Stimulated activated CD4-positive, alpha-beta T cell treated with anti-CD3 and anti-CD28 coated beads, Interleukin-15, amount 100 ng/mL, for 1 hour (primary cell): ENCODE measurements at places on chromosomes 11 and 22.

- DNase-seq, result no peak
Measured at GRCh38 chr11:130206141-130206540, 46.6 kb downstream of the ST14 start.

- no peak for DNase-seq
Measured at GRCh38 chr11:10566257-10566957, 2.1 kb downstream of the LYVE1 start.

- no peak for DNase-seq
Measured at GRCh38 chr11:68563454-68563853, 102.9 kb downstream of the PPP6R3 start.

DNA sequence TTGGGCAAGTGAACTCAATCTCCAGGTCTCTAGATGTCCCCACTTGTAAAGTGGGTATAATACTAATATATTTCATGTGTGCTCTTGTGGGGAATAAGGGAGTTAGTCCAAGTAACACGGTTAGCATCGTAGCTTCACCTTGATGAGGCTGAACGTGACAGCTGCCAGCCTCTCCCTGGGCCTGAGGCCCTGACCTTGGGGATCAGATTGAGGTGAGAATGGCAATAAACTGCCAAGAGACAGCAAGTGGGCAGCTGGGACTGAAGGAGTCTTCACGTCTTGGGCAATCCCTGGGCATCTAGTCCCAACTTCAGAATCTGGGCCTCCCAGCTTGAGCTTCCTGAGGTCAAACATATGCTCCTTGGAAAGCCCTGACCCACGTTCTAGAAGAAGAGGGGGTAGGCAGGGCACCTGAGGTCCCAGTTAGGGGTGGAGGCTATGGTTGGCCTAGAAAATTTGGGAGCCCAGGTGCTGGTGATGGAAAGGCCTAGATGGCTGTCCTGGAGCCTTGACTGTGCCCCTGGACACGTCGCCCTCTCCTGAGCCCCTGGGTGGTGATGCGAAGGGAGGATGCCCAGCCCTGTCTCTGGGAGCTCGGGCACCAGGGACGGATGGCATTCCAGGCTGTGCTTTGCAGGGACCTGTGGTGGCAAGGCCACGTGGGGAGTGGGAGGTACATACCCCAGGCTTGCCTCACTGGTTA lies 23.4 kb downstream of the ADAMTS15 start:
- DNase-seq, result no peak

GRCh38 chr11:1870721-1871466 lies 18.0 kb downstream of the LSP1 start:
- no peak for DNase-seq

DNA sequence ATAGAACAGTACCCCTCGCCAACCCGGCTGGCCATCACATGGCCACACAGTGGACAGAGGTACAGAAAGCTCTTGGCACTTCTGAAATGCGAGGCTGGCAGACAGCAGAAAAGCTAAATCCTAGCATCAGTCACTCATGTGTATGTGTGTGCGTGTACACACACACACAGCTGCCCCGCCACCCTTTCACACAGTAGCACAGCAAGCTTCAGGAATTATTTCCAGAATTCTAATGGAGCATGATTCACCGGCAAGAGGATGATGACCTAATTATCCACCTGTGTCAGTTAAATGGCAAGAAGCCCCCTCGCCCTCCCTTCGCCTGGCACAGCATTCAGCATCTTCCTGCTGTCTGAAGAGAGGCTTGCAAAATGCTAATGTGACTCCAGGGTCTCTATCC lies 336.0 kb downstream of the SHANK2 start:
- DNase-seq, result no peak

DNA sequence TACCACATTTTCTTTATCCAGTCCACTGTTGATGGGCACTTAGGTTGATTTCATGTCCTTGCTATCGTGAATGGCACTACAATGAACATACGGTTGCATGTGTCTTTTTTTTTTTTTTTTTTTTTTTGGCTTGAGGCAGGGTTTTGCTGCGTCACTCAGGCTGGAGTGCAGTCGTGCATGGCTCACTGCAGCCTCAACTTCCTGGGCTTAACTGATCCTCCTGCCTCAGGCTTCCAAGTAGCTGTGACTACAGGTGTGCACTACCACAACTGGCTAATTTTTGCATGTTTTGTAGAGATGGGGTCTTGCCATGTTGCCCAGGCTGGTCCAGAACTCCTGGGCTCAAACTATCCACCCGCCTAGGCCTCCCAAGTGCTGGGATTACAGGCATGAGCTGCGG lies 1.5 kb upstream of the CCDC90B start:
- no peak for DNase-seq

DNA sequence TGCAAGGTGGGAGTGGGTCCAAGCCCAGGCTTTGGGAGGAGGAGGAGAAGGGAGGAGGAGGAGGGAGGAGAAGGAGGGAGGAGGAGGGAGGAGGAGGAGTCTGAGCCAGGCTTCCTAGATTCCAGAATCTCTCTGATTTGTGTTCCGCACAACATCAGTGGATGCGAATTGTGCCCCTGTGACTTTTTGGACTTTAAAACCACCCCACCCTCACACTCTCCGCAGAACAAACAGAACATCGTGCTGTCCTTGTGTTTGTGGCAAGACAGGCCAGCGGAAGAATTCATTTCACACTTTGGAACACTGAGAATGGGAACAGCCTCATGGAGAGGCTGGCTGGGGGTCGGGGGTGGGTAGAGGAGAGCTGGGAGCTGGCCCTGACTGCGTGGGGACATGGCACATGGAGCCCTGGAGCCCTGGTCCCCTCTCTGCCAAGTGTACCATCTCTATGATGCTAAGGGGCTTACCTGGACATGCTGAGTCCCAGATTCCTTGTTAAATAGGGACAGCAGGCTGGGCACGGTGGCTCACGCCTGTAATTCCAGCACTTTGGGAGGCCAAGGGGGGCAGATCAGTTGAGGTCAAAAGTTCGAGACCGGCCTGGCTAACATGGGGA lies 16.4 kb upstream of the SHANK2 start:
- no peak for DNase-seq

GRCh38 chr22:29144786-29145160 lies 60.9 kb upstream of the EMID1 start:
- no peak for DNase-seq

DNA sequence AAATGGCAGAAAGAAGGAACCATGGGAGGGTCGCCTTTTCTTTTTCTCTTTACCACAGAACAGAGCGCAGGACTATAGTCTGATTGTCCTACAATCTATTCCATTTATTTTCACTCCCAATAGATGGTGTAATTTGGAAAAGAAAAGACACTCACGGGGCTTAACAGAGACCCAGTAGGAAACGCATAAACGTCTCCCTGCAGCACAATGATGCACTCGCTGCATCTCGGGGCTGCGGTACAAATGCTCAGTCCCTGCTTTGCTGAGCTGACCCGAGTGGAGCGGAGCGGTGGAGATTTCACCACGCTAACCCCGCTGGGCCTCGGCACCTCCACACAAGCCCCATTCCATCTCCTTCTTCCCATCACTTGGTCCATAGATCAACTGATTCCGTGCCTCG lies 1.5 kb downstream of the FEZ1 start:
- no peak for DNase-seq

- DNase-seq, result no peak
Measured at GRCh38 chr22:25368271-25368670, 148.8 kb downstream of the CRYBB2 start.

GRCh38 chr22:44540756-44541670 lies 43.0 kb upstream of the RTL6 start:
- DNase-seq, result no peak

- DNase-seq, result no peak
Measured at GRCh38 chr11:11243209-11243589, 109.9 kb downstream of the CSNK2A3 start.

DNA sequence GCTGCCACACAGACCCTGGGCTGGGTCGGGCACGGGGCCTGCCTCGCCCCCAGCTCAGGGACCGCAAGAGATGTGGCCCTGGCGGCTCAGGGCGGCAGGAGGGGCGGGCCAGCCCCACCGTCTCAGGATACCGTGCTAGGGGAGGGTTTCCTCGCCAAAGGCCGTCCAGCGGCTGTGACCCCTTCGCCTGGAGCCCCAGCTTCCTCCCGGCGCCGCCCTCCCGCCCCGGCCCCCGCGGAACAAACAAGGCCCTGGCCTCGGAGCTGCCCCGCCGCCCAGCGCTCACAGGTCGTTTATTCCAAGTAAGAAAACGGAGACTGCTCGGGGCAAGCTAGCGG lies 543 bp upstream of the AP2A2 start:
- DNase-seq, result no peak

DNA sequence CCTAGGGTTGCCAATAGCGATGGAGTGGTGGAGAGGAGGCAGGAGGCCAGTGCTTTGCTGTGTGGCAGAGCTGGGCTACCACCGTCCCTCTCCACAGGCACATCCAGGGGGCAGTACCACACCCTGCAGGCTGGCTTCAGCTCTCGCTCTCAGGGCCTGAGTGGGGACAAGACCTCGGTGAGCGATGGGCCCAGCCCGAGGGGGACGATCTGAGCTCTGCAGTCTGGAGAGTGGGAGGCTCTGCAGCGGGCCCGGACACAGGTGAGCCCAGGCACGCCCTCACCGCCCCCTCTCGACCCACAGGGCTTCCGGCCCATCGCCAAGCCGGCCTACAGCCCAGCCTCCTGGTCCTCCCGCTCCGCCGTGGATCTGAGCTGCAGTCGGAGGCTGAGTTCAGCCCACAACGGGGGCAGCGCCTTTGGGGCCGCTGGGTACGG lies 2.5 kb downstream of the PKP3 start:
- no peak for DNase-seq

- no peak for DNase-seq
Measured at GRCh38 chr22:40329466-40329865, 16.8 kb upstream of the ADSL start.

- peak; percentile 18 for DNase-seq
Measured at GRCh38 chr22:30754971-30755758, 60.5 kb downstream of the OSBP2 start.

- DNase-seq, result no peak
Measured at GRCh38 chr22:27311698-27312550, 489.6 kb downstream of the MN1 start.

- no peak for DNase-seq
Measured at GRCh38 chr22:17119481-17120202, 1.5 kb downstream of the TMEM121B start.

GRCh38 chr22:39717099-39717498 lies 146.5 kb downstream of the CACNA1I start:
- DNase-seq, result no peak

GRCh38 chr22:38017272-38017920 lies 33.0 kb upstream of the SOX10 start:
- DNase-seq, result no peak

GRCh38 chr11:33258631-33259205 lies 1.5 kb downstream of the HIPK3 start:
- no peak for DNase-seq

- DNase-seq, result no peak
Measured at GRCh38 chr22:30832407-30832987, 136.1 kb downstream of the MORC2 start.

- no peak for DNase-seq
Measured at GRCh38 chr11:83717537-83717936, 431.4 kb upstream of the CCDC90B start.

- DNase-seq, result peak; percentile 46
Measured at GRCh38 chr11:16788141-16789062, 50.0 kb downstream of the C11orf58 start.

GRCh38 chr11:117431436-117431835 lies 103.8 kb downstream of the CEP164 start:
- no peak for DNase-seq

GRCh38 chr11:30016588-30017363 lies at the start of gene KCNA4:
Gene KCNA4, minus strand, starts transcription at chr11:30017030. Its CDS starts 4,352 bp downstream, at chr11:30012678.
- DNase-seq, result no peak

DNA sequence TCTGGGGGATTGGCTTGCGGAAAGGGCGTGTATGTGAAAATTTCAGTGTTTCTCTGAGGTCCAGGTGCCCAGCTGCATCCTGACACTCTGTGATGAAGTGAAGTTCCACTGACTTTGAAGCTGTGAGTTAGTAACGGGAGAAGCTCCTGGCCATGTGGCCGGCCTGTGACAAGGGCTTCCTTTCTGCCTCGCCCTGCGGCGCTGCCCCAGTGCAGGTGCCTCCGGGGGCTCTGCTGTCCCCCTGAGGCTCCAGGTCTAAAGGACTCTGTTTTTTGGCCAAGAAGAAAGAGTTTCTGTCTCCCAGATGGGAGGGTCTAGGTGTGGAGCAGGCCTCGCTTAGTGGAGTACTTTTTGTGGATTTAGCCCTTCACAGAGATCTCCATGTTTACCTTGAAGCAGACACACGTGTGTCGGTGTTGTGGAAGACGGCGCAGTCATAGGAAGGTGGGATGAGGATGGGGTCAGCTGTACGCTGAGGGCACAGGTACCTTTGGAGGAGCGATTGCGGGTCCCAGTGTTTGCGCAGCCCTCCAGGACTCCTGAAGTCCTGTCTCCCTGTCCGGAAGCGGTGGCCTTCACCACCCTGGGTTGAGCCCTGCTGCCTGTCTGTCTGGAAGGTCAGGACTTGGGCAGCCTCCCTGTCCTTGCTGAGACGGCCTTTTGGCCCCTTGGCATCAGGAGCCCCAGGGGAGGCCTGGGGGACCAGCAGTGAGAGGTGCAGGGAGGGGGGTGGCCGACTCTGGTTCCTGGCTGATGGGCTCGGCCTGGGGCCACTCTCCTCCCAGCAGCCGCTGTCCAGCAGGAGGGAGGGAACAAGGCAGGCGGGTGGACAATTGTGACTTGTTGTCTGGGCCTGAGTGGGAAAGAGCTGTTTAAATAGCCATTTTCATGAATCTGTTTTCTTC lies 1249.3 kb downstream of the BRD1 start:
- DNase-seq, result no peak
